Spleen (tissue), 13 donors: ENCODE measurements at places on chromosomes 4 and X.

DNA sequence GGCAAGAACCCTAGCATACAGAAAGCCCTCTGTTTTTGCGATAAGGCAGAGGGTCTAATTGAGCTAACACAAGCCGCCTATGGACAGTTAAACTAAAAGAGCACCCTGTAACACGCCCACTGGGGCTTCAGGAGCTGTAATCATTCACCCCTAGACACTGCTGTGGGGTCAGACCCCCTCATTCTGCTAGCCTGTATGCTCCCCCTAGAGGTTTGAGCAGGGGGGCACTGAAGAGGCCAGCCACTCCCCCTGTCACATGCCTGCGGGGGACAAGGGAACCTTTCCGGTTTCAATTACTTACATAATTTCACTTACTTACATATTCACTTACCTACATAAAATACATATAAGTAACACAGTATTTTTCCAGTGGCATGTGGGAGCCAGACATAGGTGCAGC, 469.5 kb upstream of the FAM241A start:
- H3K4me1 ChIP-seq: no peaks in the 10 kb centered on the region
- DNase-seq: no peak
- no peaks in the 10 kb centered on the region for H3K27me3 ChIP-seq
- H3K27ac ChIP-seq: no peak overlapping the region
- no peak overlapping the region for H3K4me3 ChIP-seq

DNA sequence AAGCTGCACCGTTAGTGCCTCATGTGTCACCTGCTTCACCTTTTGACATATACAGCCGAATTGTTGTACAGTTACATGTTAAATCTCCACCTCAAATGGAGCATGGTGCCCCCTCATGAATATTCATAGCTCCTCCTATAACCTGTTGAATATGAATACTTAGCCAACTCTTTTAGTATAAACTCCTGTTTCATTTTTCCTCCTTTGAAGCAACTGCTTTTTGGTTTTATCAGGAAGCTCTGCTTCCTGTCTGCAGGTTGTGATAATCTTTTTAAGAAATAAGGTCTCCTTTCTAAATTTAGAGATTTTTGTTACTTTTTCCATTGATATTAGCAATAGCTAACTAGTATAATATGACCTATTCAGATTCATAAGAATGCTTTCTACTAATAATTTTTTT, 1429.2 kb upstream of the AGA start:
- H3K27ac ChIP-seq: no peak overlapping the region
- DNase-seq: no peak
- H3K4me3 ChIP-seq: no peak overlapping the region
- H3K36me3 ChIP-seq: no peaks in the 10 kb centered on the region
- H3K27me3 ChIP-seq: no peaks in the 10 kb centered on the region
- no peaks in the 10 kb centered on the region for H3K4me1 ChIP-seq

DNA sequence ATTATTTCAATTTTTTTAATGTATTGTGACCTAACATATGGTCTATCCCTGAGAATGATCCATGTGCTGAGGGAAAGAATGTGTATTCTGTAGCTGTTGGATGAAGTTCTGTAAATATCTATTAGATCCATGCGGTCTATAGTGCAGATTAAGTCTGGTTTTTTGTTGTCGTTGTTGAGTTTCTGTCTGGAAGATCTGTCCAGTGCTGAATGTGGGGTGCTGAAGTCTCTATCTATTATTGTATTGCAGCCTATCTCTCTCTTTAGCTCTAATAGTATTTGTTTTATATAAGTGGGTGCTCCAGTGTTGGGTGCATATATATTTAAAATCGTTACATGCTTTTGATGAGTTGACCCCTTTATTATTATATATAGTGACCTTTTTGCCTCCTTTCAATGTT, 26.2 kb upstream of the PAGE3 start:
- no peak overlapping the region for H3K4me3 ChIP-seq
- H3K27me3 ChIP-seq: no peaks in the 10 kb centered on the region
- DNase-seq: no peak
- no peaks in the 10 kb centered on the region for H3K4me1 ChIP-seq
- H3K27ac ChIP-seq: no peak overlapping the region

- H3K27me3 ChIP-seq: no peaks in the 10 kb centered on the region
- H3K27ac ChIP-seq: no peak overlapping the region
- no peak for DNase-seq
- no peak overlapping the region for H3K4me3 ChIP-seq
- H3K4me1 ChIP-seq: no peaks in the 10 kb centered on the region
- no peaks in the 10 kb centered on the region for H3K36me3 ChIP-seq
These were observed 72.9 kb downstream of the CLNK start for GRCh38 chr4:10611673-10612072.

- H3K36me3 ChIP-seq: no peaks in the 10 kb centered on the region
- H3K27ac ChIP-seq: peak overlapping the region; percentile 62
- no peaks in the 10 kb centered on the region for H3K27me3 ChIP-seq
- H3K4me3 ChIP-seq: no peak overlapping the region
These were observed 14.2 kb downstream of the CHST7 start for GRCh38 chrX:46587753-46588171.

- no peaks in the 10 kb centered on the region for H3K36me3 ChIP-seq
- no peak for DNase-seq
- H3K4me3 ChIP-seq: no peak overlapping the region
- no peaks in the 10 kb centered on the region for H3K4me1 ChIP-seq
- H3K27ac ChIP-seq: no peak overlapping the region
These were observed 100.9 kb upstream of the NKX1-1 start for GRCh38 chr4:1506956-1507721.

DNA sequence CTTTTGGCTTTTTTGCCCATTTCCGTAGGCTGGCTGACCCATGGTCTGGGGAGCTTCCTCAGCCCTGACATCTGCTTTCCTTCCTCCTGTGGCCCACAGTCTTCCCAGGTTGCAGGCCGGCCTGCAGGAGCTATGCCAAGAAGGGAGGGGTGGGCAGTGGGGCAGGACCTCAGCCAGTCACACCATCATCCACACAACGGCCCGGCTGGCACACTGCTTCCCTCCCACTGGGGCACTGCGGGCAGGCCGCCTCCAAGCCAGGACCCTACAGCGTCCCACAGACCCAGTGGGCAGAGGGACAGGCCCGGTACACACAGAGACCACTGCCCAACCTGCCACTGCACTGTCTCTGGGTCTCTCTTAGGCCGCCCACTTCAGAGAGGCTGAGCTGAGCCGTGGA, 38.0 kb downstream of the CTBP1 start:
- no peak overlapping the region for H3K27ac ChIP-seq
- H3K36me3 ChIP-seq: peaks cover 82% of the 10 kb centered on the region
- DNase-seq: peak; percentile 62
- H3K4me1 ChIP-seq: peaks cover 89% of the 10 kb centered on the region
- no peak overlapping the region for H3K4me3 ChIP-seq

GRCh38 chr4:149914119-149915115, 98.8 kb upstream of the IQCM start:
- no peaks in the 10 kb centered on the region for H3K4me1 ChIP-seq
- no peak overlapping the region for H3K27ac ChIP-seq
- no peak overlapping the region for H3K4me3 ChIP-seq
- H3K27me3 ChIP-seq: no peaks in the 10 kb centered on the region
- no peaks in the 10 kb centered on the region for H3K36me3 ChIP-seq

GRCh38 chr4:78299565-78299972, 242.4 kb downstream of the FRAS1 start:
- no peaks in the 10 kb centered on the region for H3K4me1 ChIP-seq
- no peak overlapping the region for H3K4me3 ChIP-seq
- H3K27ac ChIP-seq: no peak overlapping the region
